Eye (tissue), 1 donor: ENCODE measurements at places on chromosomes 3 and 15.

- no peak for DNase-seq
Measured at GRCh38 chr15:40097968-40098476, 10.7 kb downstream of the BMF start.

- DNase-seq, result no peak
Measured at GRCh38 chr3:42511201-42511600, 8.8 kb downstream of the VIPR1 start.

DNA sequence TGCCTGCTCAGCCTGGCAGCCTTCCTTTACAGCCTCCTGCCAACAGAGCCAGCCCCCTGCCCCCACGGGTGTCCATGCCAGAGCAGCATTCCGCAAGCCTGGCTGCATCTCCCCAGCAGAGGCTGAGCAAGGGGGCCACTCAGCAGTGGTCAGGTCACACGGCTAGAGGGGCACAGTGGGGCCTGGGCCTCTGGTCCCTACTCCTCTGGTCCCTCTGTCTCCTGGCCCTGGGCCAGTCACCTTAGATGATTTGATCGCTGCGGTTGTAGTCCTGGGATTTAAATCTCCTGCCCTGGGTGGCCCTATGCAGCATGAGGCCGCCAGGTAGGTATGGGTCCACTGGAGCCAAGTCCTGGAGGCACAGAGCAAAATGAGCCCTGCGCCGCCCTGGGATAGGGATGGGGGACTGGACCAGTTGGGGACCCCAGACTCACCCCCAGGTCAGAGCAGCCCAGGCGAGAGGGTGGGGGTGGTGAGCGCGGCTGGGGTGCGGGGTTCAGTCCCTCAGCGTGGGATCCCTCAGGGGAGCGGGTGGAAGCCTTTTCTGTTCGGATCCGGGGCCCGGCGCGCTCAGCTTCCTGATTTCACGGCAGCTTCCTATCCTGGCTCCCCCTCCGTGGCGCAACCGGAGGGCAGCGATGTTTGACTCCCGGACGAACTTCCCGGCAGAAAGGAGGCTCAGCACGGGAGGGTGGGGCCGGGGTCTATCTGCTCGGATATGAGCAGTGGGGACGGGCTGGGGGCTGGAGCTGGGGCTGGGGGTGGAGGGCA, at the start of gene ZBTB47:
ZBTB47 (plus strand) TSS at position 138 of the 771 bp plus-strand sequence. CDS start 4,659 bp downstream, outside the sequence.
- peak; percentile 63 for DNase-seq

DNA sequence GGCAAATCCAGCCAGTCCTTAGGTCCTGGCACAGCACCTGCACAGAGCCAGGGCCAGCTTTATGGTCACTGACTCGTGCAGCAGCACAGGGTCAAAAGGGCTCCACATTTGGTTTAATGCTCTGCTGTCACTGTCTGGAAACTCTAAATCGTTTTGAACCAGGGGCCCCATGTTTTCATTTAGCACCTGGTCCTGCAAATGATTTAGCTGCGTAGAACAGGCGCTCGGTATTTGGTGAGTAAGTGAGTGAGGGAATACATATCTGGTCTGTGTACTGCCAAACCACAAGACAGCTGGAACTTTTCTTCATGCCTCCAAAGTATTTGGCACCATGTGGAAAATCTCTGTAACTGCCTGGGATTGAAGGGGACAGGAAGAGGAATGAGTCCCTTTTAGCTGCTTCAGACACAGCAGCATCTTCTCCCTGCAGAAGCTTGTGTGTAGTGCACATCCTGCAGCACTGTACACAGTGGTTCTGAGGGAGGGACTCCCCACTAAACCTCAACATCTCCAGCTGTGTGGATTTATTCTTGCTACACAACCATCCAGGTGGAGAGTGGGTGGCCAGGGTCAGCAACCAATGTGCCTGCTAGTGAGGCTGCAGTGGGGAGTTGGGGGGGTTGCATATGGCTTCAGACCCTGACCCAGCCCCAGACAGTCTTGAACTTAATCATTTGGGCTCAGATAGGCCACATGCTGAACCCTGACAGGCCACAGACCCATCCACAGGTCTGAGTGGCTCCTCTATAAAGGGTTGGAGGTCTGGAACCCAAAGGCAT, 1.1 kb downstream of the SH2D7 start:
- peak; percentile 69 for DNase-seq

GRCh38 chr3:184366619-184367289, 5.2 kb downstream of the POLR2H start:
- DNase-seq, result peak; percentile 38

GRCh38 chr3:171974986-171975837, 64.2 kb upstream of the FNDC3B start:
- DNase-seq, result no peak

DNA sequence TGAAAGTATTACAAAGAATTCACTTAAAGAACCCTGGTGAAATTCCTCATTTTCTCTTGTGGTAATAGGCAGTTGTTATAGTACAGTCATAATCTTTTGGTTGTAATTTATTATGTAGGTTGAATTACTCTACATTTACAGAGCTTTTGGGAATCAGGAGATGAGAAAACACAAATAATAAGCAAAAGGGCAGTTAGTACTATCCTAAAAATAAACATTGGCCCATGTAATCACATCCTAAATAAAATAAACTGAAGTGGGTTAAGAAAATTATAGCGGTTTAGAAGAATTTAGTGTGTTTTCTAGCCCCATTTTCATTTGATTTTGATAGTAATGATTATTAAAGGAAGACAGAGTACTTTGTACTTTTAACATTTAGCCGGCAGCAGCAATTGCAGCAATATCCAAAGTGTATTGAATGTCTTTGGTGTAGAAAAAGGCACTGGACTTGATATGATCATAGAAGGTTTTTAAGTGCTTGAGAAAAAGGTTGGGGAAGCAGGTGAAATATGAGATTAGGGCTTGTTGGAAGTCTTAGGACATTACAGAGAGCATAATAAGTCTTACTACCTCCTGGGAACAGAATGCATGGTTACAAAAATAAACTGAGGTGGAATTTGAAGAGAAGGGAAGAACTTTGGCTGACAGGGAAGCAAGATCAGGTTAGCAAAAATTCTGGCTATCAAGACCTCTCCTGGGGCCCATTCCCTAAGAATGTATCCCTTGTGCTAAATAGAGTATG, 79.9 kb downstream of the MBNL1 start:
- DNase-seq, result no peak

DNA sequence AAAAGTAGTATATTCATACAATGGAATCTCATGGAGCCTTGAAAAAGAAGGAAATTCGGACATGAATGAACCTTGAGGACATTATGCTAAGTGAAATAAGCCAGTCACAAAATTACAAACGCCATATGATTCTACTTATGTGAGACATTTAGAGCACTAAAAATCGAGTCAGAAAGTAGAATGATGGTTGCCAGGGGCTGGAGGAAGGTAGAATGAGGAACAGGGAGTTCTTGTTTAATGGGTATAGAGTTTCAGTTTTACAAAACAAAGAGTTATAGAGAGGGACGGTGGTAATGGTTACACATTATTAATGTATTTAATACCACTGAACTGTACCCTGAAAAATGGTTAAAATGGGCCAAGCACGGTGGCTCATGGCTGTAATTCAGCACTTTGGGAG, 19.5 kb downstream of the UBXN7 start:
- no peak for DNase-seq

DNA sequence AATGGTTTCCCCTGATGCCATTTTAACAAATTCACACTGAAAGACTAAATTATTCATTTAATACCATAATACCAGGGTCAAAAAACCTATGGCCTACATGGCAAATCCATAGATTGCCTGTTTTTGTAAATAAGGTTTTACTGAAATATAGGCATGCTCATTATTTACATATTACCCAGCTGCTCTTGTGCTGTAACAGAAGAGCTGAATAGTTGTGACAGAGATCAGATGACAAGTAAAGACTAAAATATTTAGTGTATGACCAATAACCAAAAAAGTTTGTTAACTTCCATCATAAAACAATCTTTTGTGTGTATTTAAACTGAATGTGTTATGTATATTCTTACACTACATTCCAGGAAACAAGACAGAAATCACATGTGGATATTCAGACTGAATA, 60.2 kb downstream of the DENND4A start:
- DNase-seq, result no peak

DNA sequence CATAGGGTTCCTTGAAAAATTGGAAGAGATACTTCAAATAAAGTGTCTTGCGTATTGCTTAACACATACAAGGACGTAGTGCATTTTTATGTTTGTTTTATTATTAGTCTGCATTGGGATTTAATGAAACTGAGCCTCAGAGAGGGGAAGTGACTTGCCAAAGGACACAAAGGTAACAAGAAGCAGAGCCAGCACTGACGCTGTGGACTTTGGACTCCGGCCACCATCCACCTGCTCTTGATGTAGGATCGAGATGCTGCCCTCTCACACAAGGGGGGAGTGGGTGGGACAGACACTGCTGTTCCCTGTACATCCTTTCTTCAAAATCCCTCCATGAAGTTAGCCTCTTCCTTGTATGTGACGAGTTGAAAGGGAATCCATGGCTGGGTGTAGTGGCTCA, 435.4 kb upstream of the RGMA start:
- DNase-seq, result no peak

- DNase-seq, result no peak
Measured at GRCh38 chr3:173257797-173258196, 116.8 kb upstream of the SPATA16 start.

DNA sequence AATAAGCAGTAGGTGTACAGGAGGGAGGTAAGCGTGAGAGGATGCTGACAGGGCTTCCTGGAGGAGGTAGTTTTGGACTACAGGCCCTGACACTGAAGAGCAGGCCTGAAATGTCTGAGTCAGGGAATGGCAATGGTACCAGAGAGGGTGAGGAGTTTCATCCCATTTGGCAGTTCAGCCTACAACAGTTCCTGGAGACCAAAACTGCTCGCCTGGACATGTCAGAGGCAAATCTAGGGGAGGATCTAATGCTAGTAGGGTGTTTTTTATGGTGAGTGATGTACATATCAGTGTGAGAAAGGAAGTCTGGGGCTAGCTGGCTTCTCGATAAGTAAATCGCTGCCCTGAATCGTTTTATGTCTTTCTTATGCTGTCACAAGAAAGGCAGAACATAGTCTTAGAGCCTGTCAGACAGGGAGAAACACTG, 13.8 kb upstream of the TNFSF10 start:
- DNase-seq, result no peak

GRCh38 chr3:178475062-178475461, 61.2 kb upstream of the KCNMB2 start:
- no peak for DNase-seq
